ENCODE measurements at places on chromosomes 7 and 10. TPM values are rescaled to one million over a fixed set of nuclear protein-coding genes. Genes with fewer than 3 reads are reported as not detected.

DNA sequence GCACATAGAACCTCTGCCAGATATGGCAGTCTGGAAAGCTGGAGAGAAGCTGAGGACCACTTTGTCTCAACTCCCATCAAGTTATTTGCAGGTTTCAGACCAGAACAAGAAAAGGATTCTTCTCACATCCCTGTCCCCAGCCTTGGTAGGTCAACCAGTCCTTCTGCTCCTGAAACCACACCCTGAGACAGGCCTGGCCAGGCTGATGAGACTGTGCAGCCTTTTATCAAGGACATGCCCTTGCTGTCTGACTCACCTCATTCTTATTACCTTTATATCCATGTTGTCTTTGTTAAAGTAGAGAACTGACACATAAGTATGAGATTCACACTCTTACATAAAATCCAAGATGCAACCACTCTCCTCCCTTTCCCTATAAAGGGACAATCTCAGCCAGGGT is 354.9 kb downstream of the PLXNA4 start:
- H3K27ac ChIP-seq: no peak overlapping the region
- H3K27me3 ChIP-seq: no peaks in the 10 kb centered on the region
- DNase-seq: no peak
- H3K36me3 ChIP-seq: no peaks in the 10 kb centered on the region
- H3K4me3 ChIP-seq: no peak overlapping the region

DNA sequence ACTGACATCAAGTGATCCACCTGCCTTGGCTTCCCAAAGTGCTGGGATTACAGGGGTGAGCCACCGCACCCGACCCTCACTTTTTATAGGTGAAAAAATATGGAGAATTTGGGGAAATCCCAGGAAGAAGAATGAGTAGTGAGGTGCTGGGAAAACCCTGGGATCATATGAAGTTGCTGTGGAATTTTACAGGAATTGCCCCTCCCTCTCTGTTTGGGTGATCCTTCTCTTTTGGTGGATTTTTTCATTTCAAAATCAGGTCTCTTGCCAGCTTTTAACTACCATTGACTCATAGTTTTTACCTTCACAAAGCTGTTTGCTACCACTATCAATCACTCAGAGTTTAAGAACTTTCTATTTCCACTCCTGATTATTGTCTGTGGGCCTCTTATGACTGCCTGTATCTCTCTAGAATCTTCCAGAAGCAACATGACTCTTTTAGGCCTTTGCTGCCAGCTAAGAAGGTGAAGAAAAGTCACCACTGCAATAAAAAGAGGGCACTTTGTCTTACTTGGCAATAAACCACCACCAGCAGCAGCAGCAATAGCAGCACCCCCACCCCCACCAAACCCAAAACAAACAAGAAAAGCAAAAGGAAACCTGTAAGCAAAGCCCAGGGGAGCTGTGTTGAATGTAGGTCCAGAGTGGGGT is 4.0 kb upstream of the GIMAP8 start:
- H3K4me1 ChIP-seq: peaks cover 42% of the 10 kb centered on the region
- no peaks in the 10 kb centered on the region for H3K27me3 ChIP-seq
- no peak overlapping the region for H3K4me3 ChIP-seq
- H3K36me3 ChIP-seq: peaks cover 9% of the 10 kb centered on the region
- DNase-seq: peak; percentile 38

- H3K36me3 ChIP-seq: no peaks in the 10 kb centered on the region
- no peaks in the 10 kb centered on the region for H3K4me1 ChIP-seq
- peaks cover 4% of the 10 kb centered on the region for H3K27me3 ChIP-seq
- DNase-seq: no peak
- no peak overlapping the region for H3K4me3 ChIP-seq
- H3K27ac ChIP-seq: no peak overlapping the region
Measured at GRCh38 chr10:85901599-85901998, 465.0 kb downstream of the GRID1 start.

DNA sequence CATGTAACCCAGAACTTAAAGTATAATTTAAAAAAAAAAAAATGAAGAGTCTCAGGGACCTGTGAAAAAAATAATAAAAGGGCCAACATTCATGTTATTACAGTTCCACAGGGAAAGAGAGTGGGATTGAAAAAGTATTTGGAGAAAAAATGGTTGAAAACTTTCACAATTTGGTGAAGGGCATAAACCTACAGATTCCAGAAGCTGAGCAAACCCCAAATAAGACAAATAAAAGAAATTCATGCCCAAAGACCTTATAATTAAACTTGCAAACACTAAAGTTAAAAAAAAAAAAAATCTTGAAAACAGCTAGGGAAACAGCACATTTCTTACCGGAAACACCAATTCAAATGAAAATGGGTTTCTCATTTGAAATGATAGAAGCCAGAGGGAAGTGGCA is 19.9 kb downstream of the VPS41 start:
- H3K27me3 ChIP-seq: no peaks in the 10 kb centered on the region
- DNase-seq: no peak
- H3K4me3 ChIP-seq: no peak overlapping the region
- H3K27ac ChIP-seq: no peak overlapping the region
- H3K4me1 ChIP-seq: peaks cover 13% of the 10 kb centered on the region

GRCh38 chr10:122149561-122150505 is 121.3 kb upstream of the BTBD16 start:
- no peak for DNase-seq
- H3K36me3 ChIP-seq: no peaks in the 10 kb centered on the region
- H3K4me3 ChIP-seq: no peak overlapping the region
- H3K4me1 ChIP-seq: no peaks in the 10 kb centered on the region
- H3K27ac ChIP-seq: no peak overlapping the region

DNA sequence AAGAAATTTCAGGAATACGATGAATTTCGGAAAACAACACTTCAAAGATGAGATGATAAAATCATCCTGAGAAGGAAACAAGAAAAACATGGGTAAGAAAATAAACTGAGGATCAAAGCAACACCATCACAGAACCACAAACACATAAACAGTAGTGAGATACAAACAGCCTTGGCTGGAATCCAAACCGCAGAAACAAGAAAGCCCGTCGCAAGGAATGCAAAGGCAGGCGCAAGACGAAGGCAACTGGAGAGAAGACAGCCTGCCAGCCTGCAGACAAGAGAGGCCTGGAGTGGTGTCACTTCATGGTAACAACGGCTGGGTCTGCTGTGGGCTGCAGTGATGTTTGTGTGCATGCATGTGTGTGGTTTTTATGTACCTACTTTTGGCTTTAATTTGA is 61.8 kb upstream of the DRGX start:
- no peak overlapping the region for H3K4me3 ChIP-seq
- no peak for DNase-seq
- H3K4me1 ChIP-seq: peaks cover 4% of the 10 kb centered on the region
- H3K36me3 ChIP-seq: peaks cover 66% of the 10 kb centered on the region

DNA sequence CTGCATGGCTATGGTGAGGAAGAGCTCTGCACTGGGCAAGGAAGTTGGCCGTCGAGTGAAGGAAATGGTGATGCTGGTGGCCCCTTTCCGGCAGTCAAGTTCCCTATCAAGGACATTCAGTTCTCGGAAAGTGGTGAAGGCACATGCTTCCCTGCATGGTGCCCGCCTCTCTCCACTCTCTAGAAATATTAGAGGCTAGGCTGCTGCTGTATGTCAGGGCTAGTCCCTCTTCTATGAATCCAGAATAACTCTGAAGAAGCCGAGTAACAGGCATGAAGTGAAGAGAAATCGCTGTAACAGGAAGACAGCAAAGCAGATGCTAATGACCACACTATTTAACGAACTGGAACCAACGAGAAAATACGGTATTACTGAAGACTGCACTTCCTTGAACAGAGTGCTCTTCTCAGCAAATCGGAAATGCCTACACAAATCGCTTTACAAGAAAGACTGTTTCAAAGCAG is 5.4 kb downstream of the IDI1 start:
- peak; percentile 30 for DNase-seq
- peak overlapping the region; percentile 79 for H3K27ac ChIP-seq
- no peaks in the 10 kb centered on the region for H3K27me3 ChIP-seq
- H3K4me3 ChIP-seq: peak overlapping the region; percentile 58

DNA sequence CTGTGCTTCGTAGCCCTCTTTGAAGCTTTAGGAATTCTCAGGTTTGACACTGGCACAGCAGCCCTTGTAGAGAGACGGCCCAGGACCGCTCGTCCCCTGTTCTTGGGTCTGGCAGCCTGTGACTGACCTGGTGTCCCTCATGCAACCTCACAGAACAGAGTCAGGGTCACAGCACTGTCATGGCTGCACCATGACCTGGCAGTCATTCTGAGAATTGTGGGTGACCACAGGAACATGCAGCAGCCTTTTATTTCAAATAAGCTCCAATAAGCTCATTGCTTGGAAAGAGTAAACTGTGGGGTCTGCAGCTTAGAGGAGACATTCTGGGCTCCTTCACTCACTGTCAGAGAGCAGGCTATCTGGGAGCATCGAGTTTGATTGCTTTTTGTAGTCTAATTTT is 42.5 kb downstream of the MYO1G start:
- peaks cover 2% of the 10 kb centered on the region for H3K27me3 ChIP-seq
- DNase-seq: no peak
- H3K27ac ChIP-seq: no peak overlapping the region
- H3K4me1 ChIP-seq: no peaks in the 10 kb centered on the region

DNA sequence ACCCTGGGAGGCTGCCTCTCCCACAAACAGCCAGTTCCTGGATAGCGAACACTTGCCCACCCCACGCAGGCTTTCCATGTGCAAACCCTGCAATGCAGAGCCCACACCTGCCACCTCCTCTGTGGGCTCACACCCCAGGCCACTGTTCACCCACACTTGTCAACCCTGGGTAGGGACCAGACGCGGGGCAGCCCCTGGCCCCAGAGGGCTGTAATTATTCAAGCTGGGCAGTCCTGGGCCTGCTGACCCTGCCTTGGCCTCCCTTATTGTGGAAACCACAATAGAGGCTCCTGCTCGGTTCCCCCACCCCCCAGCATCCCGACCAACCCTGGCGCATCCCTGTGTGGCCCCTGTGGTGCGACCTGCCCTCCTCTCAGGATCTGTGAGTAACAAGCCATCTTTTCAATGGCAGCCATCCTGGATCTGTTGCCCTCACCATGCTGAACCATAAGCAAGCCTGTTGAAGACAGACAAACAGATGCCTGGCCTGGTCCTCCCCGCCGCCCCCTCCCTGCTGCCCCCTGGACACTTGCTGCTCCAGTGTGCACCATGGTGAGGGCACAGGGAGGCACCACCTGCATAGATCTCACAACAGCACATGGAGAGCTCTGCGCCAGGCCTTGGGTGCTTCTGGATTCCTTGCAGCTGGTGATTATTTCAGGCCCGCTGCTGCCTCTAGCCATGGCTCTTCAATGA is 15.8 kb upstream of the UBE3C start:
- no peaks in the 10 kb centered on the region for H3K36me3 ChIP-seq
- H3K4me3 ChIP-seq: no peak overlapping the region
- no peak overlapping the region for H3K27ac ChIP-seq
- peaks cover 1% of the 10 kb centered on the region for H3K27me3 ChIP-seq
- DNase-seq: no peak

GRCh38 chr10:12971001-12971788 is 30.3 kb downstream of the CCDC3 start:
- H3K4me3 ChIP-seq: no peak overlapping the region
- peaks cover 7% of the 10 kb centered on the region for H3K27me3 ChIP-seq
- no peak overlapping the region for H3K27ac ChIP-seq
- H3K36me3 ChIP-seq: peaks cover 3% of the 10 kb centered on the region
- no peak for DNase-seq
- H3K4me1 ChIP-seq: no peaks in the 10 kb centered on the region

CRPPA gene
- total RNA-seq: 1.4 TPM

XRCC2 gene
- total RNA-seq: 16.6 TPM

REPIN1 gene
- total RNA-seq: 56.0 TPM

LRRC18 gene
- not detected for total RNA-seq

CALHM1 gene
- not detected for total RNA-seq

Data from activated CD8-positive, alpha-beta T cell treated with anti-CD3 and anti-CD28 coated beads for 36 hours (primary cell).